ENCODE measurements at places on chromosomes 7 and 10.
A peak's percentile ranks its signal among the peaks of the same experiment; 100 is the strongest.

GRCh38 chr10:59580026-59580863, 129.4 kb downstream of the SLC16A9 start:
- DNase-seq, result no peak

GRCh38 chr10:79380946-79381721, 33.9 kb downstream of the PPIF start:
- DNase-seq, result peak; percentile 3

DNA sequence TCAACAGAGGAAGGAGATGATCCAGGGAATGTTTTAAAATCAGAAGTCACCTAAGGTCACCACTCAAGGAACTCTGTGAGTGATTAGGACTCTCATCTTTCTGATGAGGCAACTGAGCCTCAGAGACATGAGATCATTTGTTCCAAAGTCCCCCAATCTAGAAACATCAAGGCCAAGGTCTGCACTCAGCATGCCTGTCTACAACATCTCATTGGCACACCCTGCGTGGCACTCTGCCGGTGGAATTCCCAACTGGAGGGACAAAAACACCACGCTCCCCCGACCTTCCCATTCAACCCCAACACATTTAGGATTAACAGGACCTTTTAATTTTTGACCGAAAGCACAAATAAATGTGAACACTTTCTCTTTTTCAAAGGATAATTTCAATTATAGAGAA, 31.4 kb downstream of the CPXM2 start:
- DNase-seq, result no peak

- no peak for DNase-seq
Measured at GRCh38 chr10:35251373-35252100, 84.8 kb upstream of the CCNY start.

- peak; percentile 20 for DNase-seq
Measured at GRCh38 chr10:122461367-122461728, at the start of gene HTRA1. Gene HTRA1 (plus strand): TSS chr10:122461553. CDS start chr10:122461653, 100 bp downstream.

DNA sequence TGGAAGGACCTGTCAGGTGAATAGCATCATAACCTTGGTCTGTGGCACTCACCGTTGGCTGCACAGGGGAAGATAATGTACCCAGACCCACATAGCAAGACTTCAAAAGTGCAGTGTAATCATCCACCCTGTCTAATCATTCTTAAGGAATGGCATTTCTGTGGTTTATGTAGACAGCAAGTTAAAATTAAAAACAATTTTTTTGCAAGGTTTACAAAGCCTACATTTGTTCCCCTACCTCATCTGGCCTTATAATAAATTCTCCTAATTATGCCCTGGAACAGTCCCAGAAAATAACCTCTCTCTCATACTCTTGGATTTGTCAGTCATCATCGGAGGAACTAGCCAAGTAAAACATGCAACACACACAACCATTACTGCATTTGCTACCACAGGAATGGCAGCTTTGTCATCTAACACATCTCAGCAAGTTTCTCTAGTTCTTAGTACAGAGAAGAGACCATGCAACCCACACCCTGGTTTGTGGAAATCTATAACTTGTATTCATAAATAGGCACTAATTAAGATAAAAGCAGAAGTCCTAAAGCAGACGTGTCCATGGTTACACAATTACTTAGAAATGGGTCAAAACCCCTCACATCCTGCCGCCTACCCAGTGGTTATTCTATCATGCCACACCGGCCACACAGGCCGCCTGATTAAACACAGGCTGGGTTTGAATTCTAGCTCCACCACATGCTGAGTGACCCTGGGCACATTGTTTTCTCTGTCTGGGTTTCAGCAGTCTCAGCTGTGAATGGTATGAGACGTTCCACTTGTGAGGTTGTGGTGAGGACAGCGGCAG, 19.1 kb downstream of the ABLIM1 start:
- no peak for DNase-seq

DNA sequence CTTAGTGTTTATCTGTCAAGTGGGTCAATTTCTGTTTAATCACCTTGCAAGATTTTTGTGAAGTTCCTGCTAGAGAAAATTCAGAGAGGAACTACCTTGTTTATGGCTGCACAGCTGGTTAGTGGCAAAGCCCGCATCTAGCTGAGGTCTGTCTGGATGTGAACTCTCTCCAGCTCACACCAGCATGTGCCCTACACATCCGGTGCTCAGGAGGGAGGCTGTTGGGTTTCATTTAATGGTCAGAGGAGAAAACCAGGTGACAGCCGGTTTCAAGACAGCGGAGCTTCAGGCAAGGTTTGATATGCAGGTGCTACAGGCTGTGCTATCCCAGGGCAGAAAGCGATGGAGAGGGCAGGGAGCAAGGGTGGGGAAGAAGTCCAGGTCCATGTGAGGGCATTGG, 351.1 kb downstream of the ACTR3B start:
- no peak for DNase-seq

Data from activated CD4-positive, alpha-beta memory T cell treated with anti-CD3 and anti-CD28 coated beads for 36 hours (primary cell).